ENCODE measurements at places on chromosomes 7 and 10.
A peak's percentile ranks its signal among the peaks of the same experiment; 100 is the strongest.

DNA sequence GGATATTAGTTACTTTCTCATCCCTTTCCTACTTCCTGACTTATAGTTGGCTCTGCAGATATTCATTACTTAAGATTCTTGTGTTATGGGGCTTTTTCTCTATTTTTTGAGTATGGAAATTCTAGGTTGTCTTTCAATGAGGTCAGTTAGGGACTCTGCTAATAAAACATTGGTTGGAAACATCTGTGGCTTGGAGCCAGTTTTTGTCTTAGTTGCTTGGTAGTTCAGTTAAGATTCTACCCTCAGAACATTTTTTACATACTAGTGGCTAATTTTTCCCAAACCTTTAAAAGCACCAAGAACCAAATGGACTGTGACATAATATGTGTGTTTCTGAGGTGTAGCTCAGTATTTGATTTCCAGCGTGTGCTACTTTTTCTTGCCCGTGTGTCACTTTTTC is 305.6 kb upstream of the FZD1 start:
- no peak for DNase-seq

GRCh38 chr7:2710901-2711551 is 23.0 kb downstream of the AMZ1 start:
- peak; percentile 43 for DNase-seq

DNA sequence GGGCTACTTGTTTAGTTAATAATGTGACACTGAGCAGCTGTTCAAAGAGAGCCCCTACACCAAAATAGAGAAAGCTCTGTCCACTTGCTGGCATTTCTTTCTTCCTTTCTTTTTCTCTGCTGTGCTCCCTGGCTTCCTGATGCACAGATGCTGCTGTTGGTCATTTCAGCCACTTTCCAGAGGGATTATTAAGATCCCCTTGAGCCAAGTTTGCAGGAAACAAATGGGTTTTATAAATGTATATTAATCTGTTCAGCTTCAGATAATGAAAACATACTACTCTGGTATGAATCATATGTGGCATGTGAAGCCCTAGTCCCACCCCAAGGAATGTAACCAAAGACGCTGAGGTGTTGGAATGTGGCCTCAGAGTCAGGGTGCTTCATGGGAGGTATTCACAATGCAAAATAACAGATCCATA is 638.2 kb upstream of the FZD8 start:
- no peak for DNase-seq

DNA sequence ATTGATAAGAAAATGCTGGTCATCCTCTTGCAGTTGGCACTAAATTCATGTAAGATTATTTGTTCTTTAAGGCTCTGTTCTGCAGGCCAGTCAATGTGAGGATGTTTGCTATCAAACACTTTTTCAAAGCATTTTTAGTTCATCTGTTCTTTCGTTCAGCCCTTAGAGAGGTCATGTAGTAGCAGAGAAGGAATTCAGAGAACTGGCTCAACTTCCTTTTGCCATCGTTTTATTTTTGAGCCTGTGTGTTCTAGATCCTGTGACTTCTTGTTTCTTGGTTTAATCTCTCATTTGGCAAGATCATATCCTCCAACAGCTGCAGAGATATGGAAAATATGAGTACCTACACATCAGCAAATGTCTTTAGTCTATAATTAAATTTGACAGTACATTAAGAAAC is 184.3 kb downstream of the NRP1 start:
- DNase-seq: no peak

- DNase-seq: no peak
These were observed 4.8 kb upstream of the RNF32 start for GRCh38 chr7:156635529-156636385.

- no peak for DNase-seq
These were observed 65.3 kb upstream of the WAC start for GRCh38 chr10:28467615-28468014.

DNA sequence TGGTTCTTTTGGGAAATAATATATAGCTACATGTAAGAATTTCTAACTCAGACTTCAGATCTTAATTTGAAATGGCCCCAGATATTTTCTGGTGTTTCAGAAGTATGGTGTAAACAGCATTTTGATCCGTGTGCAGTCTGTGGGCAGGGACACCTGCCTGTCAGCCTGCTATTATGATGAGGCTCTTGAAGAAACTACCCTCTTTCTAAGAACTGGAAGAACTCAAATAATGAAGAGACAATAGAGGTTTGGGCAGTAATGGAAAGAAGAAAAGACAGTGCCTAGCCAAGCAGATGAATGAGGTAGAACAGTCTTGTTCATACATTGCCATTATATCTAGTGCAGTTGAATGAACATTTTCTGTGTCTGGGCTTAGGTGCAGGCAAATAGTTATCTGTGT is 256.6 kb downstream of the ARHGAP21 start:
- no peak for DNase-seq

DNA sequence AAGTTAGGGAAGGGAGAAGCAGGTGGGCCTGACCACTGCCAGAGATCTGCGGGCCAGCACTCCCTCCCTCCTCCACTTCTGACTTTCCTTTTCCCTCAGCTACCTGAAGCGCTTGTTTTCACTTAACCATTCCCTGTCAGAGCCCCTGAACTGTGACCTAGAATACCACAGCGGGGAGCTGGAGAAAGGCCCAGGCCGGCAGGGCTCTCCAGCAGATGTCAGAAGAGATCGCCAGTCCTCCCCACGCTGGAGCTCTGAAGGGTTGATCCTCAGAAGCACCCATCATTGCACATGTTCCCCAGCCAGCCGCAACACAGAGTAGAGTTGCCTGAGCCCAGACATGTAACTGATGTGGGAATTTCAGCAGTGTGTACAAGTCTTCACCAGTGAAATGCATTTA is 44.4 kb upstream of the GAD2 start:
- no peak for DNase-seq

GRCh38 chr7:101232141-101232850 is 5.3 kb downstream of the CLDN15 start:
- DNase-seq: no peak

DNA sequence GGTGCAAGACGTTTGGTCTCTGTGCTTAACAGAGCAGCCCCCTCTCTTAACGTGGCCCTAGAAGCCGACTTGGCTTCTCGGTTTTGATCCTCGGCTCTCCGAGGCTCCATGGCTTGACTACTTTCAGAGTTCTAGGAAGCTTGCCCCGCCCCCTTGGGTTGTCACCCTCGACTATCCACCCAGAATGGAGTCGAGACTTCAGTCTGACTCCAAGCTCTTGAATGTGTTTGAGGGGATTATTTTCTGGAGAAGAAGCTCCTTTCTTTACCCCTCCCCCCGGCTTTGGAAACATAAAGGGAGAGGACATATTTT is 448 bp downstream of the SEC24C start:
- DNase-seq: peak; percentile 79

- no peak for DNase-seq
These were observed 199.8 kb upstream of the CNTNAP2 start for GRCh38 chr7:145916776-145917175.

GRCh38 chr7:526460-527034 is 6.9 kb upstream of the PDGFA start:
- DNase-seq: no peak

- DNase-seq: peak; percentile 33
These were observed 654 bp upstream of the SLF2 start for GRCh38 chr10:100912013-100912604.

- DNase-seq: peak; percentile 64
These were observed 65.1 kb upstream of the BET1 start for GRCh38 chr7:94069162-94069739.

- DNase-seq: no peak
These were observed 54.0 kb downstream of the MTURN start for GRCh38 chr7:30188811-30189210.

GRCh38 chr10:47152861-47153349 is 147.1 kb upstream of the GDF10 start:
- DNase-seq: peak; percentile 49

DNA sequence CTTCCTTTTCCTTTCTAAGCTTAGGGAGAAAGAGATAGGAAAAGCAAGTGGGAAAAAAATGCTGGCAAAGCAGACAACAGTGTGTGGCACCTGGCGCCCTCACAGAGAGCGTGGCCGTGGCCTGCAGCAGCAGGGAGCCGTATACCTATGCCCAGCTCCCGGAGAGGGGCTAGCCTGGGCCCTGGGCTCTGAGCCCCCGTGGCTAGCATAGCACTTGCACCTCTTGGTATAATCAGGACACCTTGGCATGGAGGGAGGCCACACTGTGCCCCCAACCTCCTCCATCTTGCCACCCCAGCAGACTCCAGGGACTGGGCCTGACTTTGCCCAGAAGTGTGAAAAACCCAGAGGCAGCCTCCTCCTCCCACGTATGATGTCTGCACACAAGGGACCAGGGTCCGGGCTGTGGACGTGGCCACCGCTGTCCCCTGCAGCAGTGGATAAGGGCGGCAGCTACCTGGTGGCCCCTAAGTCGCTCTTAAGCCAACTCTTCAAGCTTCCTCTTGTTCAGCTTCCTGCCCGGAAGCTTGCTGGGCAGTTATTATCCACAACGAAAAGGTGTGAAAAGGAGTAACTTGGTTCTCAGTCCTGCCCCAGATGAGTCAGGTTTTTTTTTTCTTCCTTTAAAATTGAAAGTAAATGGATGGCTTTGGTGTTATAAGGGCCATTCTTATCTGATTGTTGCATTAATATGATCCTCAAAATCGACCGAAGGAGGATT is 249.1 kb upstream of the PITRM1 start:
- no peak for DNase-seq

DNA sequence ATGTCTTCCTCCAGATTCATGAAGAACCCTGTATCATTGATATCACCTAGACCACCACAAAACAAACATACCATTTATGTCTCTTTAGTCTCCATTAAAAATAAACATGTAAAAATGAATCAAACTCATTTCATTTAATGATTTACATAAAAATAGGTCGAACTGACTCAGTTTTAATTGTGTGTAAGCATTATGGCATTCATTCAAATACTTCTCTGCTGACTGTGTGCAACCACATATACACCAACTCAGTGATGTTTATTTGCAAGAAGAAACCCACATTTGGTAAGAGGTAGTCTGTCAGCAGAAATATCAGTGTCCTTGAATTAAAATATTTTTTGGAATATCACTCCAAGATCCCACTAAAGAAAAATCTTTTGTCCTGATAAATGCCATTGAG is 30.5 kb downstream of the ABCB1 start:
- no peak for DNase-seq

DNA sequence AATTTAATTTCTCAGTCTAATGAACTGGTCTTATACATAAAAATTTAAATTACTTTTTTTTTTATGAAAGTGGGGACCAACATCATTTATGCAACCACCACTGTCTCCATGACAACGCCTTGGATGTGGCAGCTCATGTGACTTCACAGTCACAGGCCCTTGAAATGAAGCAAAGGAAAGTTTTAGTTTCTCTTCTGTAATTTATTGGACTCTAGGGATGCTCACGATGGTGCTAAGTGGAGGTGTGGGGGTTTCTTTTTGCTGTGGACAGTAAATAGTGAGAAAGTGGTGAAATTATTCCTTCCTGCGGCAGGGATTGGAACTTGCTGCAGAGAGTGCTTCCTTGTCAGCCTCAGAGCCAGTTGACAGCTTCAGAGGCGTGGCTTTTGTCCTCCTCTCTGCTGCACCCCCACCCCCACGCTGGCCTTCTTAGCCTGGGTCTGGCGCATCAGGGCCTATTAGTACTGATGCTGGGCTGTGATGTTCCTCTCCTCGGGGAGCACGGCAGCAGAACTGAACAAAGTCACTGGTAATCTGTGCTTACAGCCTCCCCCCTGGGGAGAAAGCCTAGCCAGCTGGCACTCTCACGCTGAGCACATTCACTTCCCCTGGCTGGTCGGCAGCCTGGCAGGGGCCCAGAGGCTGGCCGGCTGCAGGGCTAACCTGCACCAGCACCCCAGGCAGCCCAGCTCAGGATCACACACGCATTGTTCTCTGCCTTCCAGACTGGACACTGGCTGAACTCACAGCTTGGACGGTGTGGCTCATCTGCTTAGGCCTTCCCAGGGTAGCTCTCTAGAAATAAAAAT is 517.5 kb upstream of the GALNT17 start:
- peak; percentile 0 for DNase-seq

GRCh38 chr10:70659306-70659705 is 13.0 kb upstream of the ADAMTS14 start:
- peak; percentile 84 for DNase-seq

- no peak for DNase-seq
These were observed 299.0 kb downstream of the MALRD1 start for GRCh38 chr10:19347621-19348020.

DNA sequence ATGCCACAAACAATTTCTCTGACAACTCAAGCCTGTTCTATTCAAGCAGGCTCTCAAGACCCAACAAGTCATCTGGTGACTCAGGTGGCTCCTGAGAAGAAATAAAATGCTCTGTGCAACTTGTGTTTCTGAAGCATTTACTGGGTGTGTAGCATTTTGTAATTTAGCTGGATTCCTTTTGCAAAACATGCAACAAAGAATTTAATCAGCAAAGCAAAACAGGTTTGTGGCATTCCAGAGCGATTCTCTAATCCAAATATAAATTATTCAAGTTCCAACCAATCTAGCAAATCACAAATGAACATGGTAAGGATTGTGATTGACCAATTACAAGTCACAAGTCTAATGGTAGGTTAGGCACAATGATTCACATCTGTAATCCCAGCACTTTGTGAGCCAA is 39.8 kb upstream of the C10orf67 start:
- no peak for DNase-seq

- DNase-seq: no peak
These were observed 52.0 kb downstream of the TSPAN15 start for GRCh38 chr10:69503001-69503895.
